Breast epithelium (tissue), 4 donors: ENCODE measurements at places on chromosomes 3 and 15.

- DNase-seq = no peak
- no peak overlapping the region for H3K27ac ChIP-seq
- no peak overlapping the region for H3K4me3 ChIP-seq
- H3K4me1 ChIP-seq = no peaks in the 10 kb centered on the region
Observed at GRCh38 chr3:79314544-79314943, 453.3 kb downstream of the ROBO1 start.

DNA sequence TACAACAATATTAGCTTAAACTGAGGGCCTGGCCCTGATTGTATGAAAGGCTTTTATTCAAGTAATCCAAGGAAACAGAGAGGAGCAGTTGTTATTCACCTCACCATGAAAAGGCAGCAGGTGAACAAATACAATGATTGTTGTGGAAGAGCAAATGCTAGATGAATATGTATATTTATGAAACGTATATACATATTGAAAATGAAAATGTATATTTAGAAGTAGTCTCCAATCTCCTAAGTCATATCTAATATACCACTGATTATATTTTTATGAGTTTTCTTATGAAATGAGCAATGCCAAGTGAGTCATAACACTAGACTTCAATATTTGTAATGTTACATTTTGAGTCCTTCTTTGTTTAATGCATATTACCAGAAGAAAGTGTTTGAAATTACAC, 116.2 kb upstream of the KCNMB2 start:
- H3K4me1 ChIP-seq = no peaks in the 10 kb centered on the region
- no peak overlapping the region for H3K27ac ChIP-seq
- no peaks in the 10 kb centered on the region for H3K27me3 ChIP-seq
- no peaks in the 10 kb centered on the region for H3K36me3 ChIP-seq

GRCh38 chr15:33330931-33331330, 20.2 kb downstream of the RYR3 start:
- no peak for DNase-seq
- no peaks in the 10 kb centered on the region for H3K36me3 ChIP-seq
- no peaks in the 10 kb centered on the region for H3K4me1 ChIP-seq
- no peak overlapping the region for H3K4me3 ChIP-seq
- H3K27ac ChIP-seq = no peak overlapping the region

DNA sequence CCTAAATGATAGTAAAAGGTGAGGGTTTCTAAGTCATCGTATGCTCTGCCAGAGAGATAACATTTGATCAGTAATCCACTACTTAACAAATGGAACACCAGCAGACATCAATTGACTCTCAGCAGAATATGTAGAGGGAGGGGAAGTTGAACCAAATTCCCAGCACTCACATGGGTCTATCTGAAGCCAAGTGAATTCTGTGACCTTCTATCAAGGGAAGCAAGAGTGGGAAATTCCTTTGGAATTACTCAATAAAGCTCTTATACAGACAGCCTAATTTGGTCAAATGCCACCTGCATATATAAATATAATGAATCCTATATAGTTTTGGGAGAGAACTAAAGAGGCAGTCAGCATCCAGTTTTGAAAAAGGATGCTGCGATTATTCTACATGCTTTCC, 15.8 kb upstream of the KCNMB2 start:
- no peak overlapping the region for H3K27ac ChIP-seq
- no peaks in the 10 kb centered on the region for H3K36me3 ChIP-seq
- no peaks in the 10 kb centered on the region for H3K4me1 ChIP-seq

- DNase-seq = no peak
- H3K4me3 ChIP-seq = no peak overlapping the region
- no peaks in the 10 kb centered on the region for H3K27me3 ChIP-seq
- no peaks in the 10 kb centered on the region for H3K36me3 ChIP-seq
- H3K4me1 ChIP-seq = no peaks in the 10 kb centered on the region
- no peak overlapping the region for H3K27ac ChIP-seq
Observed at GRCh38 chr3:146970236-146970635, 365.1 kb upstream of the PLSCR5 start.

DNA sequence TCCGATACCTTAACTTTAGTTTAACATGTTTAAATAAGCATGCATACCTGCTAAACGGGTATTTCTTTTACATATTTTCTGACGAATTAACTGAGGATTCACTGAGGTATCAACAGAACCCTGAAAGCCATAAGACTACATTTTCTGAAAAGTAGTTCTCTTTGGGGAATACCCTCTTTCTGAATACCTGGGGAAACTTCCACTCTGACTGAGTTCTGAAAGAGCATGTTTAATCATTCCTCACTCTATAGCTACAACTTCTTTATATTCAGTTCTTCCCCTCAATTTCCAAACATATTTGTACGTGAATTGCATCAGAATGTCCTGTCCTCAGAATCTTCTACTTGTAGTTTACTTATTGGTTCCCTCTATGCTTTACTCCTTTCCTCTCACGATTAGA, 403.0 kb downstream of the ROBO1 start:
- DNase-seq = no peak
- H3K27me3 ChIP-seq = no peaks in the 10 kb centered on the region
- H3K4me1 ChIP-seq = no peaks in the 10 kb centered on the region
- H3K36me3 ChIP-seq = no peaks in the 10 kb centered on the region
- H3K27ac ChIP-seq = no peak overlapping the region
- H3K4me3 ChIP-seq = no peak overlapping the region
